ENCODE measurements at places on chromosomes 4 and X.

DNA sequence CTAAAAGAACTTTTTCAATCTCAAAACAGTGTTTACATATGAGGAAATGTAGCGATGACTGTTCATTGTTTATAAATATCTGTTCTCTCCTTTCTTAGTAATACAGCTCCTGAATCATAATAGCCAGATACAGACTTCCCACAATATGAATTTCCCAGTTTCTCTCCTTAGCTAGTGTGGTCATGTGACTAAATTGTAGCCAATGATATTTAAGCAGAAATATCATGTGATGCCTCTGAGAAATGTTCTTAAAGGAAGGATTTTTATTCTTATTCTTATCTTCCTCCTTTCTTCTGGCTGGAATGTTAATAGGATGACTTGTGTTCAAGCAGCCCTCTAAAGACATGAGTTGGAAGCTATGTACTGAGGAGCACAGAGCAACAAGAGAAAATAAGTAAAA is 383.7 kb upstream of the ATOH1 start:
- no peak for DNase-seq

DNA sequence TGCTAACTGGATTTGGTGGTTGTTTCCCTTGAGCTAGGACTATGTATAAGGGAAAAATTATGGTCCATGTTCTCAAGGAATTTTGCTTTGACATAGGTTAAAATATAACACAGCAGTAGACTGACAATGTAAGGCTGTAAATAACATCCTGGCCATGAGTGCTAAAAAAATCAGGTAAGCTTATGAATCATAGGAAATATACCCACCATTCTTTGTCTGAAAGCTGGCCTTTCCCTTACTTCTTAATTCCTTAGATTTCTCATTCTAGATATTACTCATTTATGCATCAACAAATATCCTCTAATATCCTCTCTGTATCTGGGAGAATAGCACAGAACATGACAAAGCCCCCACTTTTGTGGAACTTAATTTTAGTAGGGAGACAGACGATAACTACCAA is 6.8 kb upstream of the CHRNA9 start:
- no peak for DNase-seq

- no peak for DNase-seq
Measured at GRCh38 chr4:183300070-183300469, 20.0 kb downstream of the CLDN22 start.

DNA sequence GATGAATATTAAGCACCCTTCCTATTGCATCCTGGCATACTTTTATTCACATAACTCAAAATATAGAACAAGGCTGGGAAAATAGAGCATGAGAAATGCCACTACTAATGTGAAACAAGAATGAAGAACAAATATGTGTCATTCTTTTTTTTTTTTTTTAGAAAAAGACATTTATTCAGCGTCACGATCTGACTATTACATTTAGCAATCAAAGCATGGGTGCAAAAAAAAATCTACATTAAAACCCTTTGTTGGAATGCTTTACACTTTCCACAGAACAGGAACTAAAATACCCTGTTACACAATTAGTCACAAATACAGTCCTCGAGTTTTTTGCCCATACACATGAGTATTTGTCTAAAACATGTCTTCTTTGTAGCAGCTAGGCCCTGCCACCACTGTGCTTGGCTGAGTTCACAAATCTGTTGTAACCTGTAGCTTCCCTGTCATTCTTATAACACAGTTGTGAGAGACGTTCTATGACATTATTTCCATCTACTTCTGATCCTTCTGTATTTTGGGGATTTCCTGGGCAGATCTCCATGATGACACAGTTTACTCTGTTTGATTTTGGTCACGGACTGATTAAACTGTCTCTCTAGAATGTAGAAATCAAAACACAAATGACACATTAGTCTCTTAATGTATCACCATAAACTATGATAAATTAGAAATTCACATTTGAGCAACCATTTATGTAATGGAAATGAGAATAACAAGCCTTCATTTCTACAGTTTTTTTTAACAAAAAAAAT is 9.4 kb upstream of the TET2 start:
- no peak for DNase-seq

DNA sequence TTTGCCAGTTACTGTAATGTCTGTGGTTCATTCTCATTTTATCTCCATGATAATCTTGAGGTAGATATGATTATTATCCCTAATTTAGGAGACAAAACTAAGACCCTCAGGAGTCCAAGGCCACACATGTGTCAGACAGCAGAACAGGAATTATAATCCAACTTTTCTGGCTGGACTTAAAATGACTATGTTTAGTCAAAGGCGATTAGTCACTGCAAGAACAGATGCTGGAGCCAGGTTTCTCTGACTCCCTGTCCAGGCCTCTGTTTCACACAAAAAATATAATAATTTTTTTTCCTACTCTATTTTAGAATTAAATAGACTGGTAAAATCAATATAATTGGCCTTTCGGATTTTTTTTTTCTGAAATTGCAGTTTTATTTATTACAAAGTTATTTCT is 56.7 kb upstream of the TMEM131L start:
- peak; percentile 2 for DNase-seq

DNA sequence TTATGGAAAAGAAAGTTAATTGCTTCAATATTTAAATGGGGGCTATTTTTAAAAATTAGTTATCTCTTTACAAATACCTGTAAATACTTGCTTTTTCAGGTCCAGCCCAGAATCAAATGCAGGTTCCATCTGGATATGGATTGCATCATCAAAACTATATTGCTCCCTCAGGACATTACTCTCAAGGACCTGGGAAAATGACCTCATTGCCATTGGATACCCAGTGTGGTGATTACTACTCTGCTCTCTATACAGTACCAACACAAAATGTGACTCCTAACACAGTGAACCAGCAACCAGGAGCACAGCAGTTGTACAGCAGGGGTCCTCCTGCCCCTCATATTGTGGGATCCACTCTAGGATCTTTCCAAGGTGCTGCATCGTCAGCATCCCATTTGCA is 29.2 kb downstream of the SEC24B start:
- DNase-seq, result no peak

DNA sequence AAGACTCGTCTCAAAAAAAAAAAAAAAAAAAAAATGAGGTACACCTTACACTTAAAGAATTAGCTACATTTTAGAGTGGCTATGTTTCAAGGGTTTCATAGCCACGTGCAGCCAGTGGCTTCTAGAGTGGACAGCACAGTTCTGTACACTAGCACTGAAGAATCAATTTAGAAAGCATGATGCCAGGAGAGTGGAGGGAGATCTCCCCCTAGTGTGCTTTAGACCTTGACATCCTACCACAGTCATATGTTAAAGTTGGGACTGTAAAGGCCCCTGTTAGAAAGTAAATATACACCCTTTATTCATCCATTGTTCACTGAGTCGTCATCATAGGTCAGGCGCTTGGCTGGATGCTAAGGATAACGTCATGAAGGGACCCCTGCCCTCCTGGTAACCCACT is 179.4 kb downstream of the QDPR start:
- DNase-seq, result no peak

DNA sequence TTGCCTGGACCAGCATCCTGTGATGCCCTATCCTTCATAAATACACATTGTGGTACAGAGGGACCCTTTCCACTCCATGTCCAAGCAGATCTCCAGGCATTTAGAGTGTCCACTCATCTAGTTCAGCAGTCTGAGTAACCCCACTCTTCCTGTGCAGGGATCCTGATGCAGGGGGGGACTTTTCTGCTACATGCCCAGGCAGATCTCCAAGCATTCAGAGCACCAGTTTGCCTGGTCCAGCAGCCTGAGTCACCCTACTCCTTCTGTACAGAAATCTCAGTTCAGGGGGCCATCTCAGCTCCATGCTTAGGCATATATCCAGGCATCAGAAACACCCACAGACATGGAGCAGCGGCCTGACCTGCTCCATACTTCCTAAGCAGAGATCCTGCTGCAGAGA is 1089.8 kb downstream of the FAT4 start:
- DNase-seq, result no peak

GRCh38 chr4:183968931-183969330 is 63.8 kb downstream of the STOX2 start:
- no peak for DNase-seq

- no peak for DNase-seq
Measured at GRCh38 chr4:154018659-154019058, 229.8 kb upstream of the SFRP2 start.

- peak; percentile 19 for DNase-seq
Measured at GRCh38 chr4:102623622-102624021, 122.5 kb downstream of the NFKB1 start.

- DNase-seq, result no peak
Measured at GRCh38 chr4:158621729-158622128, 50.0 kb downstream of the C4orf46 start.
